ENCODE measurements at places on chromosomes 12 and 14. TPM values are rescaled to one million over a fixed set of nuclear protein-coding genes. Genes with fewer than 3 reads are reported as not detected.

The ANP32D gene
- total RNA-seq: not detected

The GNB3 gene
- 0.60 TPM for total RNA-seq

The CHPT1 gene
- 61.7 TPM for total RNA-seq

The TAS2R10 gene
- not detected for total RNA-seq

The ACSM4 gene
- not detected for total RNA-seq

The MORN3 gene
- total RNA-seq: 1.5 TPM

The GPR68 gene
- not detected for total RNA-seq

The SRRM4 gene
- not detected for total RNA-seq

The GATC gene
- total RNA-seq: 17.7 TPM

The OR6S1 gene
- total RNA-seq: not detected

The RNASE7 gene
- not detected for total RNA-seq

The IL23A gene
- total RNA-seq: 0.23 TPM

The CMA1 gene
- not detected for total RNA-seq

The GLI1 gene
- 0.30 TPM for total RNA-seq

The PABPN1 gene
- 61.8 TPM for total RNA-seq

The SHMT2 gene
- 404 TPM for total RNA-seq

The CLBA1 gene
- 12.0 TPM for total RNA-seq

The RTL1 gene
- 0.05 TPM for total RNA-seq

The AKAP5 gene
- 0.61 TPM for total RNA-seq

The CLEC4C gene
- total RNA-seq: not detected

The TRPV4 gene
- total RNA-seq: 12.1 TPM

The PTHLH gene
- 21.7 TPM for total RNA-seq

The KRT79 gene
- total RNA-seq: 0.34 TPM

The KRT72 gene
- not detected for total RNA-seq

The AP1G2 gene
- 10.2 TPM for total RNA-seq

The SLCO1C1 gene
- total RNA-seq: not detected

The MPHOSPH9 gene
- total RNA-seq: 64.6 TPM

The CMKLR1 gene
- total RNA-seq: 0.23 TPM

The C14orf39 gene
- total RNA-seq: not detected

Data from A375 (cell line).